Right hindlimb (tissue), 1 donor: ENCODE measurements at places on chromosomes 16 and 17.

GRCh38 chr16:69838489-69838888, 76.4 kb downstream of the WWP2 start:
- DNase-seq: peak; percentile 57

GRCh38 chr16:86509759-86510464, 415 bp upstream of the FOXF1 start:
- DNase-seq: peak; percentile 54

DNA sequence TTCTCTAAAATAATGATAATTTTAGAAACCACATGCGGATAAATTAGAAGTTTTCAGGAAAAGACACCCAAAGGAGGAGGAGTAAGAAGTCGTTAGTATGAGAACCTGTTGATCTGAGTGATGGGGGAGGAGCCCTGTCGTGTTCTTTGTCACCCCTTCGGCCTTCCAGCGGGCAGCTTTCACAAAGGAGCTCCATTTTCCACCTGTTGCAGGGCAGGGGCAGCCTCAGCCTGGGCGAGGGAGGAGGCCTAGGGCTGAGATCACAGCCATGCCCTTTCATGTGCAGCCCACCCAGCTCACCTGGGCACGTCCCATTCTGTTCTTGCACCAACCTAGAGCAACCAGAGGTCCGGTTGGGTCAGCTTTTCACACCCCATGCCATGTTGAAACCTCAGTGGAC, 5.3 kb downstream of the DUSP14 start:
- DNase-seq: no peak

- no peak for DNase-seq
These were observed 483.2 kb upstream of the EEF2KMT start for GRCh38 chr16:5580772-5581171.

DNA sequence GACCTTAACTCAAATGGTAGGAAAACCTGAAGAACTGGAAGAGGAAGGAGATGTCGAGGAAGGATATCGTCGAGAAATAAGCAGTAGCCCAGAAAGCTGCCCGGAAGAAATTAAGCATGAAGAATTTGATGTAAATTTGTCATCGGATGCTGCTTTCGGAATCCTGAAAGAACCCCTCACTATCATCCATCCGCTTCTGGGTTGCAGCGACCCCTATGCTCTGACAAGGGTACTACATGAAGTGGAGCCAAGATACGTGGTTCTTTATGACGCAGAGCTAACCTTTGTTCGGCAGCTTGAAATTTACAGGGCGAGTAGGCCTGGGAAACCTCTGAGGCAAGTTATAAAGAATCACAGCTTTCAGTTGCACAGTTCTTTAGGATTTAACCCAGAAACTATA, 15.5 kb downstream of the ERCC4 start:
- DNase-seq: no peak

DNA sequence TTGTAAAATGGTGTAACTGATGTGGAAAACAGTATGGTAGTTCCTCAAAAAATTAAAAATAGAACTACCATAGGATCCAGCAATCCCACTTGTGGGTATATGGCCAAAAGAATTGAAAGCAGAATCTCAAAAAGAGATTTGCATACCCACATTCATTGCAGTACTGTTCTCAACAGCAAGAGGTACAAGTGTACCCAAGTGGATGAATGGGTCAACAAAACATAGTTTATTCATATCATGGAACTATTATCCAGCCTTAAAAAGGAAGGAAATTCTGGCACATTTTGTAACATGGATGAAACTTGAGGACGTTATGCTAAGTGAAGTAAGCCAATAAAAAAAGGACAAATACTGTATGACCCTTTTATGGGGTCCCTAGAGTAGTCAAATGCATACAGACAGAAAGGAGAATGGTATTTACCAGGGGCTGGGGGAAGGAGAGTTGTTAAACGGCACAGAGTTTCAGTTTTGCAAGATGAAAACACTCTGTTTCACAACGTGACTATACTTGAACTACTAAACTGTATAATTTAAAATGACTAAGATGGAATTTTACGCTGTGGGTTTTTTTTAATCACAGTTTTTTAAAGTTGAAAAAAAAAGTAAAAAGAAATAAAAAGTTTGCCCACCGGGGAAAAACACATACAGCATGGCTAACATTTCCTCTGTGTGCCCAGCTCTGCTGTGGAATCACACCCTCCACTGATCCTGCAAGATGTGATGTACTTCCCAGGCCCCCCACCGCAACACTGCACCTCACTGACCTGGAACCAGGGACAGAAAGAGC, 6.1 kb downstream of the TVP23A start:
- DNase-seq: no peak

DNA sequence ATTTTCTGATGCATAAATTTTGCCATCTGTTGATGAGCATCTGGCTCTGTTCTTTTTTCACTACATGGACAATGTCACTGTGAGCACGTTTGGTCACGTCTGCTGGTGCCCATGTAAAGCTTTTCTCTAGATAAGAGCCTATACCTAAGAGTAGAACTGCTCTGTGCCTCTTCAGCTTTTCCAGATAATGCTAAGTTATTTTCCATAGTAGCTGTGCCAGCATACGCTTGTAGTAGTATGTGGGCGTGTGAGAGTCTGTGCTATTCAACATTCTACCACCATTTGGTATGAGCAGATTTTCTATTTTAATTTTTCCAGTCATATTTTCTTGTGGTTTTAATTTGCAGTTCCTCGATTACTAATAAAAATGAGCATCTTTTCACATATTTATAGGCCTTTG, 33.2 kb downstream of the VPS35L start:
- no peak for DNase-seq

- no peak for DNase-seq
These were observed 102.7 kb downstream of the ABCC6 start for GRCh38 chr16:16120382-16121184.

DNA sequence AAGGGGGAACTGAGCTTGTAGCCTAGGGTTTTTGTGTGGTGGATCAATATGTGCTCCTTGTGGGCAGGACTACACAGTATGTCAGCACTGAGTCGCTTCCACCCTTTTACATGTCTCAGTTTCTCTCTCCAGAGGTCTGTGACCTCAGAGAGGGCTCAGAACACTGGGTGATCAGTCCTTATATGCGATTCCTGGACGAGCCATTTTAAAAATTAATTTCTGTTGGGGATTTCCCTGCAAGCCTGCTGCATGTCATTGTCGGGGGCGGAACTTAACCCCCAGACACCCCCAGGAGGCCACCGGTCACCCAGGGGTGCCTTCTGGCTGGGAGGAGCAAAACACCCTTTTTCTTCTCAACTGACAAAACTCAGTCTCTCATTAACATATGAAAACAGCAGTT, 14.1 kb downstream of the DHRS7B start:
- DNase-seq: no peak

- no peak for DNase-seq
These were observed 16.5 kb downstream of the SLC16A3 start for GRCh38 chr17:82245134-82246039.

DNA sequence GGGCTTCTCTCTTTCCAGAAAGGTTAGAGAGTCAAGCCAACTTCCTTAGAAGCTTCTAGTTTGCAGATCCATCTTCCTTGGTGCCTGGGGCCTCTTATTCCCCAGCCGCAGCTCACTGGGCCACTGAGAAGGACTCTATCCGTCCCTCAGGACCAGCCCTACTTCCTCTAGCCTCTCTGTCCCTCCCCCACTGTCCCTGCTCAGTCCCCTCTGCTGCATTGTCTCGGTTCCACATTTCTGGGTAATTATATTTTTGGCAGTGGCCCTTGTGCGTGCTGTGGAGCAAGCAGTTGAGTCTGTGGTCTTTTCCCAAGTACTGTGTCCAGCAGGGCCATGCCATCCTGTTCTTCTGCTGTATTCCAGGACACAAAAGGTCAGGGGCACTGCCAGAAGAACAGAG, 17.8 kb downstream of the IRX3 start:
- no peak for DNase-seq

GRCh38 chr16:4372578-4373355, 1.1 kb downstream of the VASN start:
- DNase-seq: peak; percentile 43

GRCh38 chr17:59490216-59490615, 75.2 kb upstream of the DHX40 start:
- peak; percentile 60 for DNase-seq
